Posterior cingulate gyrus (tissue), 11 donors: ENCODE measurements at places on chromosomes 13 and 19.
A peak's percentile ranks its signal among the peaks of the same experiment; 100 is the strongest.

DNA sequence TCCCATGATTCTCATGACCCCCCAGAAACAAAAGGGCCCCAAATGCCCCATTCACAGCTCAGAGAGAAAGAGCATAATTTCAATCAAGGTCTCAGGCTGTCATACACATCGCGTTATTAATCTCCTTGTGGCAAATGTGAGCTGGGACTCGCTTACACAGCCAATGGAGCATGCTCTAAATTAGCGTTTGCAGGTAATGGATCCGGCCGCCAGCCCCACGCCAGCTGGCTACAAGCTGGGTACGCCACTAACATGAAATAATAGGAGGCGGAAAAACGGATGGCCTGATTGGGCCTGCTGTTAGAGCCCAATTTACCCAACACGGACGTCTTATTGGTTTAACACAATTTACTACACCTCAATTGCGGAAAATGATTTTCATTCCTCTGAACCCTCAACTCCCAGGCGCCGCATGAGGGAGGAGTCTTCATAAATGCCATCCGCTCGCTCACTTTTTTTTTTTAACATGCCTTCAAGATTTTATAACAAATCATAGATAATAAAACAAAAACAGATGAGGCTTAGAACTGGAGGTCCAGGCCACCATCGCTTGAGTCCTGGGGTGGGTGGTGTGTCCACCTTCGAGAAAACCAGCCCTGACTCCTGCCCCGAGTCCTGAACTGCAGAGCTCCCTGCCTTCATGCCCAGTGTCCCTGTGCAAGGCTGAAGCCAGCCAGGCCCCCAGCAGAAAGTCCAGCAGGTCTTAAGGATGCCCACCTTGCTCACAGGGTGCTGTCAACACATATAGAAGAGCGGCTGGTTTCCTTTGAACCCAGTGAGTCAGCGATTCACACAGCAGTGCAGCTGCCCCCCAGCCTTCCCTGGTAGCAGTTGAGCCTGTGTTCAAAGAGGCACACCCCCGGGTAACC lies 62.1 kb downstream of the PEPD start:
- DNase-seq = no peak

- no peak for DNase-seq
Measured at GRCh38 chr19:10142701-10143375, 23.1 kb upstream of the EIF3G start.

DNA sequence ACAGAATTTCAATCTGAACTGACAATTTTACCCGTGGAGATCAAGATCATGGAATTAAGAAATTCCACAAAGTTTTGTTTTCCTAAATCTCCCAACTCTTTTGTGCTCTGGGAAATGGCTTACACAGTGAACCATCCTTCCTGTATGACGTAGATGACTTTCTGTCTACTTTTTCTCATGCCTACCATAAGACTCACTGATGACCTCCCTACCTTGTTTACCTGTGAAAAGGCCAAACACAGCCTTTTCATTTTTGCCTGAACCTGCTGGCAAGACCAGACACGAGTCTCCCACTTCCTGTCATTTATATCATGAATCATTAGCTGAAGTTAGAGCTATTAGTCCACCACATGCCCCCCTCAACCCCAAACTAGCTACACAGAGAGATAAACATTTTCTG lies 4.6 kb upstream of the KBTBD6 start:
- no peak for DNase-seq

DNA sequence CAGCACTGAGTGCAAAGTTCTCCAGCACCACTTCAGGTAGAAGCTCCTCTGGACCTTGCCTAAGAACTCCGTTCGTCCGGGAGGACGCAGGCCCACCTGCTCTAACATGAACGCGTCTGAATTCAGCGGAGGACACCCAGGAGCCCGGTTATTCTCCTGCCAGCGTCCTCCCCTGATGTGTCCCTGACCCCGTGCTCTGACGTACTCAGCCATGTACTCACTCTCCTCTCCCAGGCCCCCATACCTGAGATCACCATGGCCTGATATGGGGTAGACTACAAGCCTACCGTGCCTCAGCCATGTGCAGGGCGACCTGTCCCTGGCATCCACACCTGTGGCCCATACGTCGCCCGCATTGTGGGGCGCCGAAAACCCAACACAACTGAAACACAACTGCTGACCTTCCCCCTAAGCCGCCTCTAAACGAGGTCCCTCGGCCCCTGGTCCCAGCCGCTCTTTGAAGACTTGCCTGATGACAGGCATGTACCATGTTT lies 744 bp upstream of the ZNF584 start:
- DNase-seq = no peak

GRCh38 chr19:45090034-45090433 lies 2.9 kb upstream of the PPP1R37 start:
- DNase-seq = no peak

- no peak for DNase-seq
Measured at GRCh38 chr13:45196622-45197021, 4.2 kb downstream of the KCTD4 start.

- DNase-seq = peak; percentile 39
Measured at GRCh38 chr19:47511128-47511517, 3.7 kb downstream of the NAPA start.

DNA sequence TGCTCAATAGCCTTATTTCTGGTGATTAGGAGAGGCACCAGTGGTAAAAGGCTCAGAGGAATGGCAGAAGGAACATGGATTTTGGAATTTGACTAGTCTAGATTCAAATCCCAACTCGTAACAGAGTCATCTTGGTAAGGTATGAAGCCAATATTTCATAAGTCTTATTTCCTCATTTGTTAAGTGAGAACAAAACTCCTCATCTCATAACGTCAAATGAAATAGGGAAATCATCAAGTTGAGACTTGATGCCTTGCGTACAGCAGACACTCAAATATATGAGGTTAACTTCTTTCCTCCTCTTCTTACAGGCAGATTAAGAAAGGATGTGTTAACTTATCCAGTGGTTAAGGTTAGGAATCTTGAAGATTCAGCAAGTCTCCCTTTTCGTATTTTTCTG lies 189.2 kb downstream of the DLEU7 start:
- DNase-seq = no peak

DNA sequence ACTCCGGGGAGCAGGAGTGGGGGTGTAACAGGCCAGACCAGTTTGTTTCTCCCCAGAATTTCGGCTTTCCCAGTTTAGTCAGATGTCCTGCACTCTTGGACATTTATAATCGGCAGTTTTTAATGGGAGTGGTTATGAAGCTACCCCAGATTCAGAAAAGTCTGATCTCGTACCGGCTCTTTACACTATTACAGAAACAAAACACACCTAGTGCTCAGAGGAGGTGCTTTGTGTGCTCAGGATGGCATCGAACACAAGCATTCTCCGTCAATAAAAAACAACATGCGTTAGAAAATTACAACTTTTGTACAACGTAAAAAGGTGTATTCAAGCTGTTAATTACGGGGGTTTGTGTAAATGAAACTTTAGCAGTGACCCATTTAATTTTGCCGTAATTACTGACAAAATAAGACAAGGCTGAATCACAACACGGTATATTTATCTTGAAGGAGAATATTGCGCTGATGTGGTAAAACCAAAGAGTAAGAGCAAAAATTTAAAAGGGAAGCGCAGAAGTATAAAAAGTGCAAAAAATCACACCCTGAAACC lies 6.6 kb upstream of the SOX1 start:
- no peak for DNase-seq

DNA sequence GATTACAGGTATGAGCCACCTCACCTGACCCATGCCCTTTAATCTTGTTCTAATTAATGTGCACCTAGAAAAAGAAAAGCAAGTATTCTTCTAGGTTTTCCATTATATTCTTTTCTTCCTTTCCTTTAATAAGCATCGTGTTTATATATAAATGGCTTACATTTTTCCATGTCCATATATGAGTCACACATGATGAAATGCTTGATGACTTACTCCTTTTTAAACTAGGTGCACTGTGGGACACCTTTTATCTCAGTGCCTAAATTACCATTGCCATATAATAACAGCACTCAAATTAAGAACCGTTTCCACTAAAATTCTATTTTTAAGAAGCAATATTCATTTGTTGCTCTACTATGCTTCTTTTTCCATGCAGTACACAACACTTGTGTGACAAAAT lies 363.3 kb downstream of the LIG4 start:
- DNase-seq = no peak

GRCh38 chr19:2805261-2805900 lies 14.3 kb upstream of the ZNF554 start:
- DNase-seq = no peak

DNA sequence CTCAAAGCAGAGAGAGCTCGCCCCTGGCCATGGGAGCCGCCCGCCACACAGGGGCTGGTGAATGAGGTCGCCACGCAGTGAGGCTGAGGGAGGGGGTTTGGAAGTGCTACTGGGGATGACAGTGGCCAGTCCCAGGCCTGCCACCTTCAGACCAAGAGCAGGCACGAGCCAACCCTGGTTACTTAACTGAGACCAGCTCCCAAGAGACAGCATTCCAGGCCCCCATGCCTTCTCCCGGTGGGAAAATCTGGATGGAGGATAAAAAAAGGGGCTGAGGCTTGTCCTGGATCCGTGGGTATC lies 43.3 kb downstream of the RAB20 start:
- no peak for DNase-seq

- no peak for DNase-seq
Measured at GRCh38 chr19:7562646-7563393, 27.3 kb downstream of the PNPLA6 start.

DNA sequence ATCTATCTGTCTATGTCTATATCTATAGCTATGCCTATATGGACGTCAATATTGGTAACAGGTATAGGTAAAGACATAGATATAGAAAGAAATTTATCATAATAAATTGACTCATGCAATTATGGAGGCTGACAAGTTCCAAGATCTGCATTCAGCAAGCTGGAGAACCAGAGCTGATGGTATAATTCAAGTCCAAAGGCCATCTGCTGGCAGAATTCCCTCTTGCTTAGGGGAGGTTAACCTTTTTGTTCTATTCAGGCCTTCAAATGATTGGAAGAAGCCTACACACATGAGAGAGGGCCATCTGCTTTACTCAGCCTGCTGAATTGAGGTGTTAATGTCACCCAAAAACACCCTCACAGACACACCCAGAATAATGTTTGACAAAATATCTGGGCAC lies 10.8 kb downstream of the RASL11A start:
- no peak for DNase-seq

DNA sequence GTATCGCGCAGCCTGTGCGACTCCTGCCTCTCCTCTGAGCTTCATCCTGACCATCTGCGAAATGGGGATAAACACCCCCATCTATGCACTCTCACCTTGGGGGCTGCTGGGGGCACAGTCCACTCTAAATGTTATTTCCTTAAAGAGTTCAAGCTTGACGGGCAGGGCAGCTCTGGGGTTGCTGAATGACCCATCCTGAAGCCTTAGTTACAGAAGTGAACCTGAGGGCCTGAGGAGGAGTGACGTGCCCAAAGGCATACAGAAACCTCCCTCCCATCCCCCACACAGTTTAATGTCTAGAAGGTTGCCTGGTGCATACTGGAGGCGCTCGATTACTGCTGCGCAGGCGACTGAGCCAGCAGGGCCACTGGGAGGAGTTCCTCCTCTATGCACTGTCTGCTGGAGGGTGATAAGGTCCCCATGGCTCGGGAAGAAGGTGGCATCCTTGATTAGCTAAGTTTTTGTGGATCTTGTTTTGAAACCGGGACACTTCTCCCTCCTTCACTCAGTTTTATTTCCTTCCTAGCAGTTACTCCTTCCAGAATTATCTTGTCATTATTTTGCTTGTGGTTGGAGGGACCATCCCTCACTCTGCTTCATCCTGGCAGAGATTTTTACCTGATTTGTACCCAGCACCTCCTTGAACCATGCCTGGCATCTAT lies 572 bp upstream of the FKBP8 start:
- peak; percentile 45 for DNase-seq
